GM12891 (cell line): ENCODE measurements at places on chromosomes 1 and 21.

GRCh38 chr1:156238248-156238647 is 3.7 kb upstream of the BGLAP start:
- DNase-seq, result no peak

GRCh38 chr21:17146426-17146825 is 366.4 kb upstream of the CXADR start:
- no peak for DNase-seq

GRCh38 chr1:162919034-162919433 is 58.1 kb upstream of the CCDC190 start:
- no peak for DNase-seq

DNA sequence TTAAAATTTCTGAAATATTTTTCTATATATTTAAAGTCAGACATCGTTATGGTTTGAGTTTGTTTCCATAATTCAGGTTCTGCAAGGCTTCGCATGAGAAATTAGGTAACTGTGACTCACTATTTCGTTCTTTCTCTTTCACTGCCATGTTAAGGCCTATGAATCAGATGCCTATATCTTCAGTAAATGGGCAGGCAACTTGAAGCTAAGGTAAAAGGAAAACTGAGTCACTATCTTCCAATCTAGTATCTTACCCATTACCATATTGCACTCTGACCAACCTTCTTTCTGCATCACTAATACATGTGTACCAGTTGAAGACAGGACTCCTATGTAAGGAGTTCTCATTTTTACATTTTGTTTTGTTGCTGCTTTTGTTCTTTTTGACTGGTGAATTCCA is 37.8 kb downstream of the PYHIN1 start:
- DNase-seq, result no peak

DNA sequence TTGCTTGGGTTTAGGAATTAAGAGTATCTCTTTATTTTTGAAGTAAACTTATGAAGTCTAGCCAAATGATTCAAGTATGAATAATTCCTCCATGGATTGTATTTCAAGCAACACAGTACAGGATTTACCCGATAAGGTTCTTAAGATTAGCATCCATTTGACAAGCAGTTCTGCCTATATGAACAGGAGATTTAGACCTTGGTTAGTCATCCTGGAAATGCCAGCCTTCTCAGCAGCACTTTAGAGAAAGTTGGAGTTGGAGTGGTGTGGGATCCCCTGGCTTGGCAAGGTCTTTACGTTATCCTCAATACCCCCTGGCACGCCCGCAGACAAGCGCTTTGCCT is 1.6 kb downstream of the BCAR3 start:
- DNase-seq, result no peak

GRCh38 chr1:110055493-110056284 is 14.8 kb downstream of the ALX3 start:
- DNase-seq, result no peak

- DNase-seq, result no peak
Measured at GRCh38 chr21:32876426-32876825, 104.9 kb upstream of the PAXBP1 start.

DNA sequence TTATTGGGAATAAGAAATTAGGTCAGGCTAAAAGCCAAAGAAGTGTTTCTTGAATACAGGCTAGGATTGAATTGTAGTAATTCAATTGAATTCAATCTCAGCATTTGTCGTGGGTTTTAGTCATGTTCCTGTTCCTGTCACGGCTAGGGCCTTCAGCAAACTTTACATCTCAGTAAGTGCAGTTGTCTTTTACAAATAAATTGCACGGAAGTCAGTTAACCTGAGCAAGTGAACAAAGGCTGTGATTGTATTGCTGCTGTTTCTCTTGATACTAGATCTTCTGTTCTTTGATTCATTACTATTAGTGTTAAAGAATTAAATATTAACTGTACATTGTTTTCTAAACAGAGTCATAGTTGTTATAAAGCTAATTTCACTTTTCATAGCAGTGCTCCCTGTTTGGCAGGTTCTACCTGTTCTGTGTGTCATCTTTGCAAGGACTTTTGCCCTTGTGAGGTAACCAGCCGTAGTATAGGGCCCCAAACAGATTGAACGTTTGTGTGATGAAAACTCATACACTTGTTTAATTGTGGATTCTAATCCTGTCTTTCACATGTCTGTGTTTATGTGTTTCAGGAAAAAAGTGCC is 164.4 kb downstream of the EDEM3 start:
- no peak for DNase-seq

DNA sequence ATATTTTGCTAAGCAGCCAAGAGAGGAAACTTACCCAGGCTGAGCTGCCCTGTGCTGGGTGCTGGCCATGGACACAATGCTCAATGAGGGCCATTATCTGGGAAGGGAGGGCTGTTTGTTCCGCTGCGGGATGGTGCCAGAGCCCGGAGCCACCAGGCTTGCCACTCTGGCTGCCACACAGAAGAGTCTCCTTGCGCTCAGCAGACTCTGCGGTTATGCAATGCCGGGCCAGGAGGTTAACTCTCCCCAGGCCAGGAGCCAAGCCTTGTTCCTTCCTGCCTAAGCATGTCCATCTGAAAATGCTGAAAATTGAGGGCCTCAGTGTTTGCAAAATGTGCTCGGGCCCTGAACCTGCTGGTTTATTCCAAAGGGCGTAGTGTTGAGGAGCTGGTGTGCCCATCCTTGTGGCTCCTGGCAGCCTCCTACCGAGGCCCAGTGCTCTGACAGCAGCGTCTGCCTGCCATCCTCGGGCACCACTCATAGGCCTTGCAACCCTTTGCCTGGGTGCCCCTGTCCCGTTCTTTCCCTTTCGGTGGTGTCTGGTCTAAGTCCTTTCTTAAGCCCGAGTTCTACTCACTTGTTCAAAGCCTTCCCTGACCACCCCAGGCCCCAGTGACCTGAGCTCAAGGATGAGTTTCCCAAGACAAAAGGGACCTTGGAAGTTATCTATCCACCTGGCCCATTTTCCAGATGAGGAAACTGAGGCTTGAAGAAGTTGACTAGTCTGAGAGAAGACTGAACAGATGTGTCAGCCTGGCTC is 133.8 kb upstream of the EDN2 start:
- no peak for DNase-seq

- DNase-seq, result no peak
Measured at GRCh38 chr1:233004451-233004850, 54.0 kb downstream of the NTPCR start.

GRCh38 chr1:221637641-221638041 is 104.2 kb downstream of the DUSP10 start:
- no peak for DNase-seq

- no peak for DNase-seq
Measured at GRCh38 chr21:35664683-35665082, 395.6 kb downstream of the SETD4 start.

DNA sequence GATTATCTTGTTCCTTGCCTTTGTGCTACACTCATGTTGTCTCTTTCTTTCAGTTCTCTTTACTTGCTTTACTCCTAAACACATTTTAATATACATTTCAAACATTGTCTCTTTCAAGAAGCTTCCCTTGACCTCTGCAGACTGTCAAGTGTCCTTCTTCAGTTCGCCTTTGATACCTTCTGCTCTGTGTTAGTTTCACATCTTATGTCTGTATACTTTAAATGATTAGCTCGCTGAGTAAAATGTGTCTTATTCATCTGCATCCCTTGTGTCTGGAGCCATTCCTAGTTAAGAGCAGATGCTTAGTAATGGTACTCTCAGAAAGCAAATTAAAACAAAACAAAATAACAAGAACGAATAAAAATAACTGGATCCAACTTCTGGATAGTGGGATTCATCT is 303.3 kb downstream of the S1PR1 start:
- no peak for DNase-seq

- no peak for DNase-seq
Measured at GRCh38 chr1:158391099-158391498, 8.2 kb downstream of the OR10T2 start.

DNA sequence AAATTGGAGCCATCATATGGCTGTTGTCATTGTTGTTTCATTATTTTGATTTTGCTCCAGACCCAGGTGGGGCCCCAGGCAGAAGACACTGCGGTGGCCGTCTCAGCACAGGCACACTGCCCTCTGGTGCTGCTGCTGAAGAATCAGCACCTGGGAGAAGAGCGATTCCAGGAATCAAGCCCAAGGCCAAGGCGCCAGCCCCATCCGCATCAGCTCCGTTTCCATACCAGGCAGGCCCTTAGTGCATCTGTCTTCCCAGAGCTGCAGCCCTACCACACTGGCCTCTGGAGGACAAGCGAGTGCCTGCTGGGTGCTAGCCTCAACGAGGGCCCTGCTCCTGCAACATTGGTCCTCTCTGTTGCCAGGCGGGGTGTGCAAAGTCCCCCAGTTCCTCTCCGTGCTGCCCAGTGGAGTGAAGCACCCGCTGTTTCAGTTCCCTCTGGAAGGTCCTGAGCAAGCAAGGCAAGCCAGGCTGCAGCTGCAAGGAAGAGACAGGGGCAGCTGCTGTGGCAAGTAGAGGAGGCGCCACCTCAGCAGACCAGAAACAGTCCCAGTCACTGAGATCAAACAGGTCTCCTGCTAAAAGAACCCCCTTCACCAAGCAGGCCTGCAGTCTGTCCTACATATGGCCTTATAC is 5.2 kb downstream of the GRIK3 start:
- no peak for DNase-seq

DNA sequence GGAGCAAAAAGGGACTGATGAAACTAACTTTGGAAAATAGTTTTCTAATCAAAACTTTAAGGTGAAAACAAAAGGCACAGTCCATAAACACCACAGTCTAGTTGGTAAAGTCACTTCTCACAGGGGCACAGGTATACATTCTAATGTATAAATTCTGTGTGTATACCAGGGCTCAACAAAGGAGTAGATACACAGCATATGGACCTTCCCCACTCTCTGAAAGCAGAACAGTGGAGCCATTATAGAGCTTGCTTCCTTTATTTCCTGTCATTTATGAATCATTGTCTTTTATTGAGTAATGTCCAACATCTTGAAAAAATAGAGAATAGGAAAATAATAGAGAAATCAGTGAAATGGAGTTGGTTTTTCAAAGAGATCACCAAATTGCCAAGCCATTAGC is 746.5 kb upstream of the CHRM3 start:
- no peak for DNase-seq

DNA sequence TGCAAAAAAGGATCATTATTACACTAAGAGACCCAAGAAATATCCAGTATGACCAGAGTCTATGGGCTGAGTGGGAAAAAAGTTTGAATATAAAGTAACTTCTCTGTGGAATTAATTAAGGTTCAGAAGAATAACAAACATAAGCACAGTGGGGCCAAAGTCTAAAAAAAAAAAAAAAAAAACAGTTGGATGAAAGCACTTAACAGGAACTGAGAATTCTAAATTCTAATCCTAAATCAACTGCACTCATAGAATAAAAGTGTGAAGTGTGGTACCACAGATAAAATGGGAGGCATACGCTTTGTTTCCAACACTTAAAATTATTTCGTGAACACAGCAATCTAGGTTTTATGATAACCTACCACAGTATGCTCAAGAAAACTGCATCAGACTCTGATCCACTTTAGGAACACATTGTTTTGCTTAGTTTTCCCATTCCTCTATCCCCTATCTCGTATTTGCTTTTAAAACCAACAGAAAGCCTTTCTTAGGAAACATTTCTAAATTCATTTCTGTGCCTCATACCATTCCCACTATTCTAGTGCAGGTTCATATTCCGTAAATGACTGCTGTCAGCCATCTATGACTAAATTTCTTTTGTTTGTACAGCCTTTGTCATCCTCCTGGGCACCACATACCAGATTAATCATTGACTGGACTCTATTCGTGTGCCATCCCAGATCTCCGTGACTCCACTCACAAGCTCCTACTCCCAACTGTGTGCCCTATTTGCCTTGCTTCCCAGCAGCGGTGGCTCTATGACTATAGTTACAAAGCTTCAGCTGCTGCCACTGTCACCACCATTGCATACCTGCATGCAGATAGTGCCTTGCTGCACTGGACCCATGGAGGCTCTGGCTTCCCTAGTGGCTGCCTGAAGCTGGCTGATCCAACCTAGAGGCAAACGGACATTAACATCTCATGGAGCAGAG is 24.9 kb downstream of the CHML start:
- DNase-seq, result no peak

GRCh38 chr1:207003210-207003609 is 29.3 kb downstream of the C1orf116 start:
- DNase-seq, result no peak

DNA sequence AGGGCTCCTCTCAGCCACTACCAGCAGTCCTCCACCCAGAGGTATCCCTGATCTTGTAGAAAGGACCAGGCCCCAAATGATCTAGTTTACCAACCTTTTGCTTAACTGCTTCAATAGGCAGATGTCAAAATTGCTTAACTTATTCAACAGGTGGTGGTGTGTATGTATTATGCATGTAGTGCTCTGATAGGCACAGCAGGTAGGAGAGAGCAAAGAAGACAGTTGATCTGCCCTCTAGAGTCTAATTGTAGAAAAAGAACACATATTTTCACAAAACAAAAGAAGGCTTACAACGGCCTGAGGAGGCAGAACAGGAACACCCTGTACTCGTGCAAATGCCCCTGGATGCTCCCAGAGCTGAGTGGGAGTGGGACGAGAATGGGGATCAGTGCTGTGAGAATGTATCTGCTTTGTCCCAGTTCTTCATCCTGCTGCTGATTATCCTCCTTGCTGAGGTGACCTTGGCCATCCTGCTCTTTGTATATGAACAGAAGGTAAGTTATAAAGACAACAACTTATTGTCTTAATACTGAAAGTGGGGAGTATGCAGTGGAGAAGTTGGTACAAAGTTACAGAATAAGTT is 21.1 kb downstream of the CD53 start:
- no peak for DNase-seq
